ENCODE measurements at places on chromosomes 7 and 10.

DNA sequence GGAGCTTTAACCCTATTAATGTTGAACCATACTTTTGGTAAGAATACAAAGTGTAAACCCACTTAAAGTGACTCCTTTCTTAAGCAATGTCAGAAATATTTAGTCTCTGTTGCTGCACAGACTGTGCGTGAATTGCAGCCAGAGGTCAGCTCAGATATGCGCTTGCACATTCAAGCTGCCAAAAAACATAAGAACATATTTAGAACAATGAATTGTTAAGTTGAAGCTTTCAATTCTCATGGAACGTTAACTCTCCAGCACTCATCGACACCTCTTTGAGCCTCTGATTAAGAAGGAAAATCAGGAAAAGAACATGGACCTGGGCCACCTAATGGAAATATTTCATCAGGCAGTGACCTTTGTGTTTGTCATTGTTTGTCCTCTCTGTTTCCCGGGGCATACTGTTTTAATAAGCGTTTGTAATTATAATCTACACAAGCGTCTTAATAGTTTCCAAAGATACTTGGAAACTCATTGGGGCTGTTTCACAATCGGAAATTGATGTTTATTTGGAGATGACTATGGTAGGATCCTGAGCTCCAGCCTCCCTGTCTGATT, 193.0 kb upstream of the CELF2 start:
- DNase-seq, result no peak

DNA sequence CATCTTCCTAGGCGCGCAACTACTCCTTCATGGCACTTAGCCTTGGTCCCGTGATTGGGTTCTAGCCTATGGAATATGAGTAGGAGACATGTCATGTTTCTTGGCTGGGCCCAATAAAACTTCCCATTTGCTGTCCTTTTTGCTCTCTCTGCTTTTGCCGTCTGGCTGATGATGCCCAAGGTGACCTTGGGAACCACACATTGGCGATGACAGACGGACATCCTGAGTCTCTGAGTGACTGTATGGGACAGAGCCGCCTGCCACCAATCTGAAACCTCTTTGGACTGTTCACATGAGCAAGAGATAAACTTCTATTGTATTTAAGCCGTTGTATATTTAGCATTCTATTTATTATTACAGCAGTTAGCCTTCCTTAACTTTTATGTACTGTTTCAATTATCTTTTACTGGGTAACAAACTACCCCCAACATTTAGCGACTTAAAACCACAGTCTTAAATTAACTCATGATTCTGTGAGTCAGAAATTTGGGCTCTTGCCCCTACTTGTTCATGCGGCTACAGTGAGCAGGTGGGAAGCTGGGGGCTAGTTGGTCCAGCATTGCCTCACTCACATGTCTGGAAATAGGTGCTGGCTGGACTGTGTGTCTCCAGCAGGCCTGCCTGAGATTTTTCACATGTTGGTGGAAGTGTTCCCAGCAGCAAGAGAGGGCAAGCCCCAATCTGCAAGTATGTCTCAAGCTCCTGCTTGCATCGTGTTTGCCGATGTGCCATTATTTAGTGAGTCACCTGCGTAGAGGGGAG, 71.7 kb downstream of the NOD1 start:
- DNase-seq, result no peak

DNA sequence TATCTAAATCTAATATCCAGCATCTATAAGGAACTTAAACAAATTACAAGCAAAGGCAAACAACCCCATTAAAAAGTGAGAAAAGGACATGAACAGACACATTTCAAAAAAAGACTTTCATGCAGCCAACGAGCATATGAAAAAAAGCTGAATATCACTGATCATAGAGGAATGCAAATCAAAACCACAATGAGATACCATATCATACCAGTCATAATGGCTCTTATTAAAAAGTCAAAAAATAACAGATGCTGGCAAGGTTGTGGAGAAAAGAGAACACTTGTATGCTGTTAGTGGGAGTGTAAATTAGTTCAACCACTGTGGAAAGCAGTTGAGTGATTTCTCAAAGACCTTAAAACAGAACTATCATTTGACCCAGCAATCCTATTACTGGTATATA, 334.4 kb upstream of the CACNA2D1 start:
- DNase-seq, result no peak

- no peak for DNase-seq
Measured at GRCh38 chr7:31284106-31284505, 56.4 kb downstream of the NEUROD6 start.

- DNase-seq, result no peak
Measured at GRCh38 chr10:124640538-124641231, 103.5 kb downstream of the FAM53B start.

DNA sequence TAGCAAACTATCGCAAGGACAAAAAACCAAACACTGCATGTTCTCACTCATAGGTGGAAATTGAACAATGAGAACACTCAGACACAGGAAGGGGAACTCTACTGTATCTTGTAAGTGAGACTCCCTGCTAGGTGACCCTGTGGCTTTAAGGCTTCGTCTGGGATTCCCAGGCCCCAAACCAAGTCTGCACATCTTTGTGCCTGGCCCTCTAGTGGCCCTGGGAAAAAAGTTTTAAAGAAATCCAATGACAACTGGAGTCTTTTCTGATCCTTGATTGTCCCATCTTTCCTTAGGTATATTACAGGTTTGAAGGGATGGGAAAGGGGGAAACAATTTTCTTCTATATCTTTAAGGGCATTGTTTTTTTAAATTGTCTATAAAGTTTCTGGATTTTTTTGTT, 10.6 kb upstream of the LIPM start:
- DNase-seq, result no peak

DNA sequence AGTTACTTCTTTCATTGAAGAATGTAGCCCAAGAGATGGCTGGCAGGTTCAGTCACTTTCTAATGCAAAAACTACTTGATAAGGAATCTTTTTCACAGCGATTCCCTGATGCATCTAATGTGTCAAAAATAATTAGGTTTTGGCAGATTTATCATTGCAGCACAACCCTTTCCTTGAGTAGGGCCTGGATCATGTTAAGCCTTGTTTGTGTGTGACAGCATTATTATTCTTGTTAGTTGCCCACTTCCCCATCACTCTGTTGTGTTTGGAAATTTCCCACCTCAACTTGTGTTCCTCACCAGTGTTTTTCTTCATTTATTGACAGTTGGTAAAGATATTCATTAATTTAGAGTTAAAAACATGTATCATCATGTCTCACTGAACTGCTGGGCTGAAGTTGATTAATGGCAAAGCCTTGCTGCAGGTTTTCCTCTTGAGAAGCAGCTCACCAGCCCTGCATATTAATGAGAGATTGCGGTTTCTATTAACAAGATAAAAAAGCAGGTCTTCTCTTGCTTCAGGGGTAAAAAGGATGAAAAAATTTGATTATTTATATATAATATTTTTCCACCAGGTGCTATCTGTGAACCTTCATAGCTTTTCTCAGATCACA, 233.3 kb upstream of the MDFIC start:
- DNase-seq, result no peak

DNA sequence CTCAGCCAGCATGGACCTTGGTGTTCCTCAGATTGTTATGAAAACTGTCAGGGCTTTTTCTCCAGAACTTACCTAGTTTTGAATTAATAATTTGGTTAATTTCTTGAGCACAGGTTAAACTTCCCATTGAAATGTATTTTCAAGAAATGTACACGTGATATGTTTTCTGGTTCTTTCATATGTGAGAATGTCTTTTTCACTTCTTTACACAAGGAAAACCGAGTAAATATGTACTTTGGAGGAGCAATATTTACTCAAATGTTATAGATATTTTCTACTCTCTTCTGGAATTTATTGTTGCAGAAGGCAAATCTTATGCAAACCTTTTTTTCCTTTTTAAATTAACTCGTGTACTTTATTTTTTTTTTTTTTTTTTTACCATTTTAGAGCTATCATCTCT, 134.3 kb downstream of the AHR start:
- DNase-seq, result no peak

DNA sequence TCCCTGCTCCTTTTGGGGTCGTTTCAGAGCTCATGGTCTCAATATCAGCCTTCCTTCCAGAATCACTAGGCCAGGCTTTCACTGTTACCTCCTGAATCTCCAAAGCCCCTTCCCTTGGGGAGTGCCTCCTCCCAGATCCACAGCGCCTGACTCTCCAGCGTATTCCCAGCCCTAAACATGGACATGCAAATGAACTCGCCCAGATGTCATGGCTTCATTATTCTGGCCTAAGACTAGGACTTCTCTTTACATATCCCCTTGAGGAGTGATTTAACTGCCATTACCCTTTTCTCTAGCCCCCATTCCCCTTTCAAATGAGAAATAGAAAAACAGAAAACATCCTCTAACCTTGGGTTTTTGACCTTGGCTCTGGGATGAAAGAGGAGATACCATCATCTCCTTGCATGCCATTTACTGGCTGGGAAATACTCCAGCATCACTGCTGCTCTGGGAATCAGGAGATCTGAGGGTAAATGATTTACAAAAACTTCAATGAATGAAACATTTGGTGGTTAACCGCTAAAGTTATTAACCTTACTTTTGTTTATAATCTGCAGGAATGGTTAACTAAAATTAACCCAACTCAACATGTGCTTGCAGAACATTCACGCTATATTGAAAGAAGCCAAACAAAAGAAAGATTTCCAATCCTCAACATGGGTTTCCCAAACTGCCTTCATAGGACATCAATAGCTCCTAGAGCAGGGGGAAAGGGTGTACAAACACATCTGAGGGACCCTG, 37.0 kb downstream of the FAM171A1 start:
- DNase-seq, result no peak

DNA sequence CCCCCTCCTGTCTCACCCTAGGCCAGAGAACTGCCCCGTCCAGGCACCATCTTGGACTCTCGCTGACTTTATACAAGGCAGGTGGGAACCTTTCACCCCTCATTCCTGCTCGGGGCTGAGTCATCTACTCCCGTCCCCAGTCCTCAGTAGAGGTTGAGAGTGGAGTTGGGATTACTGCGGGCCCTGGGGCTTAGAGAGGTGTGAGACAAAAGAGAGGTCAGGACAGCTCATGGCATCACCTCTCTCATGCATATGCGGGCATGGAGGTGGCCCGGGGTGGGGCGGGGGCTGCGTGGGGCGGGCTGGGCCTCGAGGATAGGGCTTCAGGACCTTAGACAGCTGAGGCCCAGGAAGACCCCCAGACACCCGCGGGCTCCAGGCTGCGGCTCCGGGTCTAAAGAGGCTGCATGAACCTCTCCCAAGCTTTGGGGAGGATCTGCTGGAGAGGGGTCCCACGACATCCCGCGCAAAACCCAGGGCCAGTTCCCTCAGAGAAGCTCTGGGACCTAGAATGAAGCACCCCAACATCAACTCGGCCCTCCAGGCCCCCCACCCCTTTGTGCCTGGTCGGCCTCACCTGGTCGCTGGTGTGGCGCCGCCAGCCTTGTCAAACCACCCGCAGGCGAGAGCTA, 317 bp downstream of the PDZD7 start:
- DNase-seq, result no peak

- no peak for DNase-seq
Measured at GRCh38 chr7:30225863-30226613, 58.4 kb upstream of the ZNRF2 start.

DNA sequence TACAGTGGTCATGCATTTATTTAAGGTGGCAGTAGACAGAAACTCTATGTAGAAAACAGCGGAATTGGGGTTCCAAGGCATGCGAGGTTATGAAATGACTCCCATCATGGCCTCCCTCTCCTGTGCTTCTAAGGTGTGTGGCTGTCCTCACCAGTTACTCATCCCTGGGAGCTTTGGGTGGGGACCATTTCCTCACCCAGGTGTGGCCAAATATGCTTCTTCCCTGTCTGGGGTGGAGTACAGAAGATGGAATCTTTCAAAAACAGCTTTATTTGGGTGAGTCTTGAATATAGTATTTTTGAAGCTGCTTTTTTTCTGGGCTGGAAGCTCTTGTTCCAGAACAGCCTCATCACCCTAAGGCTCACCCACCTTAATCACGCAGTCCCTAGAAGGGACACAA, 139.0 kb downstream of the NRF1 start:
- DNase-seq, result no peak

DNA sequence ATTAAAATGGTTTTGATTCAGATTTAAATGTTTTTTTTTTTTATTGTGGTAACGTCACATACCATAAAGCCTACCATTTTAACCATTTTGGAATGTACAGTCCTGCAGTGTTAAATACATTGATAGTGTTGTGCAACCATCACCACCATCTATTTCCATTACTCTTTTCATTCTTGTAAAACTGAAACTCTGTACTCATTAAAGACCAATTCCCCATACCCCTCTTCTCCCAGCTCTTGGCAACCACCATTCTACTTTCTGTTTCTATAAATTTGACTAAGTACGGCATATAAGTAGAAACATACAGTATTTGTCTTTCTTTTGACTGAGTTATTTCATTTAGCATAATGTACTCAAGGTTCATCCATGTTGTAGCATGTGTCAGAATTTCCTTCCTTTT, 96.2 kb downstream of the EXOC4 start:
- no peak for DNase-seq

DNA sequence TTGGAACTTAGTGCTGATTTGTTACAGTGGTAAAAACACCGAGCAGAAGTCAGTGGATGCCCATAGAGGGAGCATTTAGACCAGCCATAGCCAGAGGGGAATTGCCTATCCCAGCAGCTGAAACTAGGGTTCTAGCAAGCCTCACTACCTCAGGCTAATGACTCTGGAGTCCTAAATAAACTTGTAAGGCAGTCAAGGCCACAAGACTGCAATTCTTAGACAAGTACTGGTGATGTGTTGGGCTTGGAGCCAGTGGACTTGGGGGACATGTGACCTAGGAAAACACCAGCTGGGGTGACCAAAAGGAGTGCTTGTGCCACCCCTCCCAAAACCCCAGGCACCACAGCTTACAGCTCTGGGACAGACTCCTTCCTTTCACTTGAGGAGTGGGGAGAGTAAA, 209.0 kb downstream of the MAGI2 start:
- DNase-seq, result no peak

- no peak for DNase-seq
Measured at GRCh38 chr7:130865408-130866236, 131.6 kb upstream of the KLF14 start.

GRCh38 chr7:126529254-126529653, 723.5 kb downstream of the GRM8 start:
- DNase-seq, result no peak

DNA sequence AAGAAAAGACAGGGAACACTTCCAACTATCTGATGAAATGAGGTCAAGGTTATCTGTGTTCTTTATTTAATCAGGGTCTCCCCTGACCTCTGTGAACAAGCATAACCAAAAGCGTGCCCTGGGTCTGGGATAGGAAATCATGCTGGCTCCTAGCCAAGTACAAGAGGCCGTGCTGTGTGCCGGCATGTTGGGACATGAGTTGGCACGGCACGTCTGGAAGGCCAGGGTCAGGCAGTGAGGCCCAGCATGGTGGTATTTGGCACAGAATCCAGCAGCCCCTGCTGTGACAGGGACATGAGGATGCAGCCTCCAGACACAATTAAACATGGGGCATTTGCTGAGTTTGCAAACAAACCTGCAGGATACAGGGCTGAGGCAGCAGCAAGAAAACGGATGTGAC, 320.4 kb downstream of the PLXNA4 start:
- DNase-seq, result no peak

GRCh38 chr10:71274901-71275796, 43.9 kb upstream of the SLC29A3 start:
- no peak for DNase-seq
